ENCODE measurements at places on chromosomes 3 and 15. TPM values are rescaled to one million over a fixed set of nuclear protein-coding genes. Genes with fewer than 3 reads are reported as not detected.

DNA sequence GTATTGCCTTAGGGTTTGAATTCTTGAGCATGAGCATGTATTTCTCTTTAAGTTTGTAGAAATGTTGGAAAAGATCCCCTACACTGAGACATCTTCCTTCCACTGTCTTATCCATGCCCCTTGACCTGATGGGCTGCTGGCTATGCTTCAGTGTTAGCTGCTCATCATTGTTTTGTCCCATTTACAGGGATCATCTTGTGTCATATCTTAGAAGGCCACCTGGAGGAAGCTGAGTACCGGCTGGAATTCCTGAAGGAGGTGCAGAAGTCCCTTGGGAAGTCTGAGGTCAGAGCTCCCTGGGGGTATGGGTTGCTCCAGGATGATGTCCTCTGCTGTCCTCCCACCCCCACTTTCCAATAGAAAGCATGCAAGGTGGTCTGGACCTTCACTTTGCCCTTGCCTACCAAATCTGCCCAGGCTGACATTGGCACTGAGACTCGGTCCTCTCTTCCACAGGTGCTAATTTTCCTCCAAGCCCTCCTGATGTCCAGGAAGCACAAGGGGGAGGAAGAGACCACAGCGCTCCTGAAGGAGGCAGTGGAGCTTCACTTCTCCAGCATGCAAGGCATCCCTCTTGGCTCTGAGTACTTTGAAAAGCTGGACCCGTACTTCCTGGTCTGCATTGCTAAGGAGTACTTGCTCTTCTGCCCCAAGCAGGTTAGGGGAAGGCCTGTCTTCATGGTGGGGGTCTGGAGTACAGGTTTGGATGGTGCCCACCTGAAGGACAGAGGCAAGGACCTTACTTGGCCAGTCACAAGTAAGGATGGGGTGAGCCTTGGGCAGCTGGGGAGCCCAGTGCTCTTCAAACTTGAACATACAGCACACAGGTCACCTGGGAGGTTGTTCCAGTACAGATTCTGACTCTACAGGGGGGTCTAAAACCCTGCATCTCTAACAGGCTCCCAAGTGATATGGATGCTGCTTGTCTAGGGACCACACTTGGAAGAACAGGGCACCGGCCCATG lies 17.7 kb downstream of the TTC21A start:
- peak; percentile 26 for DNase-seq

GRCh38 chr15:72774696-72775383 lies 8.7 kb downstream of the ADPGK start:
- DNase-seq: no peak

- DNase-seq: no peak
Measured at GRCh38 chr15:80727196-80727595, 32.1 kb downstream of the ABHD17C start.

GRCh38 chr3:60746695-60747416 lies 504.4 kb downstream of the FHIT start:
- DNase-seq: no peak

DNA sequence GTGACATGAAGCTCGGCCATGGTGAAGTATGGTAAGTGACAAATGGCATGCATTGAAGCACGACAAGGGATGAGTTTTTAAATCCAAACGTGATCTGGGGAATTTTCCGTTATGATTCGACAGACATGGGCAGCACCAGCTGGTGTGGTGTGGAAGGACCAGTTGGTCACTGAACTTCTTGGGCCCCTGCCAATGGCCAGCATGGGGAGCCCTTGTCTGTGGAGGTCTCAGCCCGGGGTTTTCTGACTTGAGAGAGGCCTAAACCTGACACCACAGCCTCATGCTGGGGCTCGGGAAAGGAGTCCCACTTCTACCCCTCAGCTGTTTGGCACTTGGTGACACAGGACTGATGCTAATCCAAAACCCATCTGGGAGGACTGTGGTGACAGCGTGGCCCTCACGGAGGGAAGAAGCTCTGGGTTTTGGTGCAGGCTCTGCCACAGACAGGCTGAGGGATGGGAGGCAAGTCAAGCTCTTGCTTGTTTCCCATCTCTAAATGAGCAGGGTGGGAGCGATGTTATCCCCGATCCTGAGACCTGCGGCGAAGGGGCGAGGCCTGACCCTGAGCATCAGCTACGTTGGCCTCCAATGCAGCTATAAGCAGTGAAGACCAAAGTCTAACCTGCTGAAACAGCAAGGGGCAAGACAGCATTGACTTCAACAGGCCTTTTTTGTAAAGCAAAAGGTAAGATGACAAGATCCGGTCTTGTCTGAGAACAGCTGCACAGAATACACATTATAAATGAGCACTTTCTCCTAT lies 69.5 kb downstream of the ATP1B3 start:
- DNase-seq: no peak

DNA sequence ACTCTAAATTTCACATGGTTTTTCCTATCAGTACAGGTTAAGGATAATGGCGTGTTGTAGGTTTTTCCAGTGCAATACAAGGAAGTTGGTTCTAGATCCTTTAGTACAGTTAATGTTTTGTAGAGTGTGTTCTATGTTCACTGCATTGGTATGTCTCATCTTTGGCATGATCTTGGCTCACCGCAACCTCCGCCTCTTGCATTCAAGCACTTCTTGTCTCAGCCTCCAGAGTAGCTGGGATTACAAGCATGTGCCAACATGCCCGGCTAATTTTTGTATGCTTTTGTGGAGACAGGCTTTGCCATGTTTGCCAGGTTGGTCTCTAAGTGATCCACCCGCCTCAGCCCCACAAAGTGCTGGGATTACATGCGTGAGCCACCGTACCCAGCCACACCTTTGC lies 30.4 kb downstream of the SNRPN start:
- DNase-seq: no peak

DNA sequence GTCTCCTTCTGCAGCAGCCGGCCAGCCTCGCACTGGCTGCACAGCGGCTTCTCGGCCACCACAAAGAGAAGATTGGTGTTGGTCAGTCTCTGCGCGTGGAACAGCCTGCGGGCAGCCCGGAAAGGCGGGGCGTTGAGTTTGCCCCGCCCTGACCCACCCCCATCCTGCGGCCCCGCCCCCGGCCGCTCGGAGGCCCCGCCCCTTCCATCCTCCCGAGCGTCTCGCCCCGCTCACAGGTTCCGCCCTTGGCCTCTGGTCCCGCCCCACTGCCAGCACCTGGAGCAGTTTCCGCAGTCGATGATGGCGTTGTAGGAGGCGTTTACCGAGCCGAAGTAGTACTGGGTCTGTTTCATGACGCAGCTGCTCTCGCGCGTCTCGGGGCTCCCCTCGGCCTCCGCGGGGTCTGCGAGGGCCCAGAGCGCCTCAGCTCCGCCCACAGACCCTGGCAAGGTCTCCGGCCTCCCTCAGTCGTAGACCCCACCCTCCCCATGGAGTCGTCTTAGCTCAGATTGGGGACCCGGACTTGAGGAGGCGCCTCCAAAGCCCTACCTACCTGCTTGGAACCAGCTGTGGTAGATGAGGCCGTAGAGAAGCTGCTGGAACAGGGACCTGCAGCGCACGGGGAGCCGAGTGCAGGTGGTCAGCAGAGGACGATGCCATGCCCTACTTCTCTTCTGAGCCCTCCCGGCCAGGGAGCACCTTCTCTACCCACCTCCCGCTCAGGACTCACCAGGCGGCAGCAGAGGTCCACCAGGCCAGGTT lies 5.9 kb upstream of the TMEM115 start:
- DNase-seq: peak; percentile 88

DNA sequence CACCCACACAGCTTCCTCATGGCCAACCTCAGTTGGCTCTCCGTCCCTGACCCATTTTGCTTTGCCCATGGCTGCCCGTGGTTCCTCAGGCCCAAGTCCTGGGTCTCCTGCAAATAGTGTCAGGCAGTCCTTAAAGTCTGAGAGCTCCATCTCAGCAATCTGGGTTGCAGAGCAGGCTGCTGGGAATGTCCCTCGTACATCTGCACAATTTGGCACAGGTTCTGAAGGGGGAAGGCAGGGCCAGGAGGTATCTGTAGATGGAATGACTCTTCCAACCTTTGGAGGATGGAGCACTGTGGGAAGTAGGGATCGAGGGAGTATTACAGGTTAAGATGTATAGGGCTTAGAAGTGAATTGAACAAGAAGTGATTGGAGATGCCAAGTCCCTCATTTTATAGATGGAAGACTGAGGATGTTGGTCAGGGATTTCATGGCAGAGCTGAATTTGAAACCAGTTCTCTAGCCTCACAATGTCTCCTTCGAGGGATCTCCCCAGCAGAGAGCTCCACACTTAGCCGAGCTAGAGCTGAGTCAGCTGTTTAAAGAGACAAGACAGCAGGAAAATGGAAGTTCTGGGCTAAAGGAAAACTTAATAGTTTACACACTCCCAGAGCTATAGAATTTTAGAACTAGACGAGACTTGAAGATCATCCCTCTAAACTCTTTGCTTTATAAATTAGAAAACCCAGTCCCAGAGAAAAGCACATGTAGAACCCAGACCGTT lies 9.2 kb downstream of the CKMT1A start:
- DNase-seq: no peak

DNA sequence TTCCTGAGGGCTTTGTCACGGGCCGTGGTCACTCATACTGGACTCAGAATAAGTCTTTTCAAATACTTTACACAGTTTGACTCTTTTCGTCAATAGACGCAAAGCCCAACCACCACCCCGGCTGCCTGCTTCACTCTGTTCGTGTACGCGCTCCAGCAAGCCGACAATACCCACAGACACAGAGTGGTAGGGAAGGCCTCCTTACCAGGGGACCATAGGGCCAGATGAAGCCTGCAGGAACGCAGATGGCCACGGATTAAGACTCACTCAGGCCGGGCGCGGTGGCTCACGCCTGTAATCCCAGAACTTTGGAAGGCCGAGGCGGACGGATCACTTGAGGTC lies 29.7 kb downstream of the EFCAB12 start:
- peak; percentile 52 for DNase-seq

DNA sequence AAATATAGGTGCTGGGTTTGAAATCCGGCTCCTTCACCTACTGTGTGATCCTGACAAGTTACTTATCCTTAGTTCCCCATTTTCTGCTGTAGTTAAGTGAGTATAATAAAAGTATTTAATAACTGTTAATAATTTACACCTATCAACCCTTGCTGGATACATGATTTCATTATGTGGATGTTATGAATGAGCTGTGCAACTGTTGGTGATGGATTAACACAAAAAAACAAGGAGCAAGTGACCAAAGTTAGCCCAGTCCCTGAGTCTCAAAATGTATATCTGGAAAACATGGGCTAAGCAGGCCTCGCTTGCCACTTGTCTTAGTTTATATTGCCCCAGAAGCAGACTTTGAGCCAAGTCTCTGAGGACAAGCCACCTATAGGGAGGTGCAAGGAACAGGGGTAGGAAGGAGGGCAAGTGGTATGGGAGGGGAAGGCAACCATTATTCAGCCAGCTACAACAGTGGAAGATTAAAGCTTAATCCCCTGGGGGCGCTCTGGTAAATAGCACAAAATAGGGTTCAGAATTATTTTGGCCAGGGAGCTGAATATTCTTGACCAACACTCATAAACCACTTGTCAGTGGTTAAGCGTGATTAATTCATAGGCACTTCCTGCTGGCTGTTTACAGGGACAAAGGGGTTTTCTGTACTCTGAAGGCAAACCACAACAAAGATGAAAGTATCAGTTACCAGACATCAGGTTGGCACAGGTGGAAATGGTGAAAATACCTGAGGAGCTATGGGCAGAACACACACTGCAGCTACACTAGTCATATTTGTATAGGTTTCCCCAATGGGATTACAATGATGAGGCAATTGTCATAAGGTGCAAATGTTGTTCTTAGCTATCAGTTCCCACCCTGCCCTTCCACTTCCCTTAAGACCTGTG lies 76.2 kb downstream of the TRIM42 start:
- no peak for DNase-seq

DNA sequence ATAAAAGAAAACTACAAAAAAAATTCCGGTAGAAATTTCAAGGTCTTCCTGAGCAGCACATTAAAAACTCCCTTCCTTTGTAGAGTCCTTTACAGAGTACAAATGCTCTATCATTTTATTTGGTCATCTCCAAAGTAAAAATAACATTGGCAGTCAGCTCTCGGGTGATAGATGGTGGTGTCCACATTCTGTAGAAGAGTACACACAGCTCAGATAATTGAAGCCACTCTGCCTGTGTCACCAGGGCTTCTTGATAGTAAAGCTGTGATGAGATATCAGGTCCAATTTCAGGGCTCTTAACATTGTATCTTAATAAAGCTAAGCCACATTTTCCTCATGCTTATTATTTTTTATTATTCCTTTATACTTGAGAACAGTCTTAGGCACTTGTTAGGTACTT lies 371.6 kb downstream of the TAFA4 start:
- no peak for DNase-seq

- no peak for DNase-seq
Measured at GRCh38 chr3:158167737-158168557, 58.1 kb downstream of the RSRC1 start.

- DNase-seq: no peak
Measured at GRCh38 chr3:188262488-188262887, 108.5 kb downstream of the LPP start.

DNA sequence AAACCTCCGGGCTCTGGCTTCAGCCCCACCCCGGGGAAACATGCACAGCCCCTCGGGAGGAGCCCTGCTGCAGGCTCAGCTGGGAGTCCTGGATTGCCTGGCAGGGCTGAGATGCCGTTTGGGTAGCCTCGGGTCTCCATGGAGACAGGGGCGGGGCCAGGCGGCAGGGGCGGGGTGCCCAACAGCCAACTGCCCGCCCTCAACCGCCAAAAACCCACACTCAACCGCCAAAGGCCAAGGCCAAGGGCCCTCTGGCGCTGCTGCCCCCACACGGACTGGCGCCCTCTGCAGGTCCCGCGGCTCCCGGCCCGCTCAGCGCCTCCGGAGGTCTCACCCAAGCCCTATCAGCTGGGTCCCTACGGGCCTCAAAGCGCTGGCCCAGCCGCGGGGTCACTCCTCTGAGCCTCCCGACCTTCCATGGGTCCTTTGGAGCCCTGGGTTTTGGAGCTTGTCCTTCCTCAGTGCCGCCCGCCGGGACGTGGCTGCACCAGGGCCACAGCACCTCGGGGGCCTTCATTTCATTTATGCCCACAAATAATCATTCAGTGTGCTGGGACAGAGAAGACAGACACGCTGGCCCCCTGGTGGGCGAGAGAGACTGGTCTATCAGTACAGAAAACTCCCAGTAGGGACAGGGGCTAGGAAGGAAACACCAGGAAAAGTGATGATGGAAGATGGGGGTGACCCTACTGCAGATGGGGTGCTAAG lies 33.5 kb upstream of the ACAD9 start:
- peak; percentile 78 for DNase-seq

RBP2 gene
- total RNA-seq: not detected

THBS1 gene
- 14.6 TPM for total RNA-seq

BNC1 gene
- total RNA-seq: not detected

FOXB1 gene
- 9.6 TPM for total RNA-seq

FBXL22 gene
- total RNA-seq: 0.71 TPM

Data from neural progenitor cell (in vitro differentiated cells).